Kidney glomerular epithelial cell (primary cell): ENCODE measurements at places on chromosomes 5 and 9.

- DNase-seq: no peak
These were observed 442.9 kb downstream of the RAB3C start for GRCh38 chr5:59025734-59026133.

GRCh38 chr5:62314213-62314830, 8.3 kb downstream of the KIF2A start:
- no peak for DNase-seq

- no peak for DNase-seq
These were observed 82.9 kb downstream of the CDO1 start for GRCh38 chr5:115733607-115734006.

DNA sequence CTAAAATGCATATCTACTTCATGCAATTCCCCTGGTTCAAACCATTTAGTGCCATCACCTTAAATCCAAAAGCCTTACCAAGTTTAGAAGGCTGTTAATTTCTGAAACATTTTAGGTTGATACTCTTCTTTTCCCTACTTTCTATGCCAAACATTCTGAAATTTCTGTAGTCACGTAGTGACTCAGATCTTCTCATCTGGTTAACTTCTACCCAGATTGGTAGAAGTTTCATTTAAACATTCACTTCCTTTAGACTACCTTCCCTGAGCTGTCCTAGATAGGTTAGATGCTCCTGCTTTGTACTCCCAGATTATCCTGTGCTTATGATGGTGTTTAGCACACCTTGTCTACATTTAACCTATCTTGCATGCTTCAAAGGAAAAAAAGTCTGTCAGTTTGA, 9.9 kb downstream of the RAD50 start:
- no peak for DNase-seq

GRCh38 chr5:94700592-94700991, 82.1 kb downstream of the SLF1 start:
- DNase-seq: peak; percentile 2

- no peak for DNase-seq
These were observed 1.0 kb downstream of the GGTA1 start for GRCh38 chr9:121498487-121499176.

GRCh38 chr5:141479776-141480175, 4.0 kb downstream of the PCDHGC3 start:
- no peak for DNase-seq

DNA sequence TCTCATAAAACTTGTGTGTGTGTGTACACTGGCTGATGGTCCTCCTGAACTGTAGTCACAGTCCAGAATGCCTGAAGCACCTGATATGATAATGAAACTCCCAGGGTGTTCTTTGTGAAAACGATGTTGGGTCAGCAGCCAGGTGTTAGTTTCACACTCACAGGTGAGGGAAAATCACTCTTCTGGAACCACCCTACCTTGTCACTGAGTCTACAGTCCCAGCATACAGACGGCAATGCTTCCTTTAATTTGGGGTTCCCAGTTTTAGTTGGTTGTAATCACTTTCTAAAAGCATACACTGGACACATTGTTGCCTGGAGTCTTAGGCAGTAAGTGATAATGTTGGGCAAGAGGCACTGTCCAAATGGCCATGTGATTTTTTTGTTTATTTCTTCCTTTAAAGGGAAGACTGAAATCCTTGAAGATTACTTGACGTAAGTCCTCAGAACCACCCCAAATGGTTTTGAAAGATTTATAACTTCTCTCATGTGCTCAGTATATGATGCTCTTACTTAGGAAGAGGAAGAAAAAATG, 18.2 kb upstream of the MGAT1 start:
- DNase-seq: no peak

GRCh38 chr9:127983847-127984289, 3.1 kb upstream of the EEIG1 start:
- no peak for DNase-seq

GRCh38 chr9:133127340-133127981, 6.4 kb upstream of the RALGDS start:
- peak; percentile 43 for DNase-seq

- DNase-seq: no peak
These were observed 7.7 kb upstream of the TMEFF1 start for GRCh38 chr9:100465274-100465673.

DNA sequence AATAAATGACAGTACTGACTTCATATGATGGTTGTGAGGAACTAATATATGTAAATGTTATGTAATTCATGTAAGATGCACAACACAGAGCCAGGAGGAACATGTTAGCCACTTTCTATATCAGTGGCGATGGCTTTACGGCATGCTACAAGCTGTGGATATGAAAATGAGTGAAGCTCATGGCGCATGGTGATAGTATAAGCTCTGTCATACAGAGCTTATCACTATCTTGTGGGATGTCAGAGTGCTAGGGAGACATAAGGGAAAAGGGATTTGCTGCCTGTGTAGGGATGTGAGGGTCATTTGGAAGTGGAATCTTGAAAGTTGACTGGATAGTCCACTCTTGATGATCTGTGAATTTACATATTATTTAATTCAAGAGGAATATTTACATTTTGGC, 13.6 kb downstream of the CPEB4 start:
- no peak for DNase-seq

DNA sequence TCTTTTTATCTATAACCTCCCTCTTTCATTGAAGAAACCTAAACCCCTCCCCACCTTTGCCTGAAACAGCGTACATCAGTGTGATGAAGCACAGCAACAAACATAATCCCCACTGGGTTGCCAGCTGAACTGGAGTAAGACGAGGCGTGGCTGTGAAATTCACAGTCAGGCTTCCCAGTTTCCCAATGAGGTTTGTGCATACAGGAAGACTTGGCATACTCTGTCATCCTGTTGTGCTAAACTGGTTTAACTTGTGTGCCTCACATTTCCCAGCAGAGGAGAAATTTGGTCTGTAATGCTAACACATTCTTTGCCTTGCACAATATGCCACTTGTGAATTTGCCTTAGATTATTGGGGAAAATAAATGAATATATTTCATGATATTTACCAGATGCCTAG, 121.5 kb downstream of the SV2C start:
- no peak for DNase-seq

GRCh38 chr9:110027671-110028081, 180.3 kb downstream of the C9orf152 start:
- peak; percentile 43 for DNase-seq

- no peak for DNase-seq
These were observed 43.2 kb downstream of the RGMB start for GRCh38 chr5:98816582-98817222.

GRCh38 chr5:83294246-83294645, 177.3 kb upstream of the VCAN start:
- DNase-seq: no peak

GRCh38 chr5:50623666-50624065, 42.8 kb upstream of the PARP8 start:
- no peak for DNase-seq

DNA sequence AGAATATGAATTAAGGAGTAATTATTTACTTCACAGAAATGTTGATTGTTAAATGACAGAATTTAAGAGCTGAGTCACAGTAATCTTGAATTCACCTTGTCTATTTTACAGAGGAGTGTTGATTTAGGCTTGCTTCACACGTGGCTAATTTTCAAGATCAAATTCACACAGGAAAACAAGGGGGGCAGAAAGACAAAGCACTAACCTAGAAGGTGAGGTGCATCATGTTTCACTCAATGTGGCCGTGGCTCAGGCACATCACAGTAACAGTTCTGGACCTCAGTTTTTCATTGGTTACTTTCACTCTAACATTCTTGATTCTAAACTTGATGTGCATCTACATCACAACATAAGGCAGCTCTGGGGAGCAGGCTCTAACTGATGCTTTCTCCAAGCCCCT, 69.6 kb upstream of the GNAQ start:
- no peak for DNase-seq

DNA sequence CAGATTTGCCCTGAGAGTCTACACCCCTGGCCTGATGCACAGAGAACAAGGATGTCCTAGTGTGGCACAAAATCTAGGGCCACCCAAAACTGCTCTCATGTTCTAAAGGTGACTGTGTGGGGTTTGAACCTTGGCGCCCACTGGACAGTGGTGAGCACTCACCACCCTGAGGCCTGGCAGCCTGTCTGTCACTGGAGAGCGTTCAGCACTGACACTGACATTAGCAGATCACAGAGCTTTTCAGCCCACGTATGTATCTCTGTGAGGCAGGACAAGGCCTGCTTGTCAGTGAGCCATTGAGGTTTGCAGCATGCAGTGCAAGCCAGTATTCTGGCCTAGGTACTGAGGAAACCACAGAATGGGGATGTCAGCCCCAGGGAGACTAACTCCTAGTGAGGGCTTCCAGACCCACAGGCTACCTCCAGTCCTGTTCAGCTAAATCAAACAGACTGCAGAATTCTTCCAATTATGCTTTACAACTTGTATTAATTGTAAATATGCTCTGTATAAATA, 38.9 kb upstream of the SLC2A8 start:
- DNase-seq: no peak

- DNase-seq: no peak
These were observed 153.8 kb upstream of the FST start for GRCh38 chr5:53326424-53327153.

- no peak for DNase-seq
These were observed 42.8 kb upstream of the IPPK start for GRCh38 chr9:92712767-92713166.

GRCh38 chr9:132857031-132857430, 21.1 kb downstream of the AK8 start:
- DNase-seq: no peak
